ENCODE measurements at places on chromosomes 7 and 10.

- no peak for DNase-seq
Observed at GRCh38 chr7:18096087-18096486, 68.4 kb upstream of the PRPS1L1 start.

DNA sequence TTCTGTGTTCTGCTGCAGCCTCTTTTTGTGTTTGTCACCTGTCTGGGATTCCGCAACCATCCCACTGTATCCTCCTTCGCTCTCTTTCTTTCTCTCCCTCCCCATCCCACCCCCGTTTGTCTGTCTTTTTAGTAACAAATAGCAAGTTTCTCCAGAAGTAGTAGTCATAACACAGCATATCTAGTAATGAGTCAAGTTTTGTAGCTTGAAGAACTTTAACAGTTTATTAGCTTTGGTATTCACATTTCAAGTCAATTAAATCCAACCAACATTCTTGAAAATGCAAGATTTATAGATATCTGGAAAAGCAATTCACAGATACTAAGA is 154.1 kb upstream of the MTPN start:
- DNase-seq, result no peak

DNA sequence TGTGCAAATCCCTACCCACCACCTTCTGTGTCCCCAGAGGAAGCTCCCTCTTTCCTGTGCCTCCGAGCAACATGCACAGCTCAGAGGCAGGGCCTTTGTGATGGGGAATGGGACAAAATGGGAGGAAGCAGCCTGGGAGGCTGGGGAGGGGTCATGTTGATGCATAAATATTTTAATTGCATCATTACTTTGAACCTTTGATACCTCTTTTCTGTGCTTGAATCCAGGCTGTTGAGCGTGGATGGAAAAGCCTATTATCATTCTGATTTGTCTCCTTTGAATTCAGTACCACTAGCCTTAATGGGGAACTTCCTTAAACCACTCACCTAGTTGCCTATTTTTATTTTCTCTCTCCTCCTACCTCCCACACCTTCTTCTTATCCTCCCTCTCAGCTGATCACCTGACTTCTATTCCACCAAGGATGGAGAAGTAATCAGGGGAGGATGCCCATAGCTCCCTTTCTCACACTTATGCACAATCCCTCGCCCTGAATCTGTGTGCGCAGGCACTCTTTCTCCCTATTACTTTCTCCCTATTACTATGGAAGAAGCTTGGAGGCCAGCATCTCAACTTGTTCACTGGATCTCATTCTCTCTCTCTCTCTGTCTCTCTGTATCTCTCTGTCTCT is 78.5 kb downstream of the SEC61G start:
- DNase-seq, result no peak

- DNase-seq, result no peak
Observed at GRCh38 chr7:39541511-39541910, 24.7 kb upstream of the YAE1 start.

- no peak for DNase-seq
Observed at GRCh38 chr10:93420944-93421825, 60.9 kb downstream of the MYOF start.

Data from AML-193 (cell line).